Bronchial epithelial cell (primary cell): ENCODE measurements at places on chromosomes 7 and 10. TPM values are rescaled to one million over a fixed set of nuclear protein-coding genes. Genes with fewer than 3 reads are reported as not detected.

- DNase-seq = peak; percentile 70
Measured at GRCh38 chr10:78706256-78706655, 362.5 kb upstream of the ZMIZ1 start.

GRCh38 chr7:73308074-73308664 is 457 bp downstream of the NSUN5 start:
- DNase-seq = peak; percentile 10

- no peak for DNase-seq
Measured at GRCh38 chr10:62584731-62585130, 210.6 kb downstream of the ZNF365 start.

DNA sequence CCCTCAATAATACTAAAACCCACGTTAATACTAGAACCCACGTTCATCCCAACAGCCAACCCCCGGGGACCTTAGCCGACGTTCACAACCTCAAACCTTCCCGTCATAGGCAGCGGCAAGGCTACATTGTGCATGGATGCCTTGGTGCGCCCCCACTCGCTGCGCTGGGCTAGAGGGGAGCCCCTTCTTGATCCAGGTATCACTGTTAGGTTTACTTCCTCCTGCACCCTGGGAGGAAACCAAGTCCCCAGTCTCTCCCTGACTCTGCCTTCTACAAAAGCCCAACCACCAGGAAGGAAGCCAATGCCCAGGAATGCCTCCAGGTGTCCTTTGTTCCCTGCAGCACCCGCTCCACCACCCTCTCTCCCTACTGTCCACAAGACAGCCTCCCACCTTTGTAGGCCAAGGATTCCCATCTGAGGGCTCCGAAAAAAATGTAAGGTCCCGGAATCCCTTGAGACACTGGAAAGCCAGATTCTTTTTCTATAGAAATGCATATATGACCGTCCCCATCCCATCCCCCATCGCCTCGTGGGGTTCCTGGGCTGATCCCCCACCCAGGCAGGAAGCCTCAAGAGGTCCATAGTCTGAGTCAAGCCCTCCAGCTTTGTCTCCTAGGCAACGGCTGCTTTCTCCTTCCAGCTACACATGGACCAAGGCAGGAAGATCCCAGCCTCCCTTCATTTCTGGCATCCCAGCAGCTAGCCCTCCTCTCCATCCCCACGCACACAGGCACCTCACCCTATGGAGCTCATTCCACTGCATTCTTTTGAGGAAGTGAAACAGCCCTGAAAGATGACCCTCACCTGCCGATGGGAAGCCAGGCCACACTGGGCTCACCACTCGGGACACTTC is 25.2 kb downstream of the CTBP2 start:
- no peak for DNase-seq

DNA sequence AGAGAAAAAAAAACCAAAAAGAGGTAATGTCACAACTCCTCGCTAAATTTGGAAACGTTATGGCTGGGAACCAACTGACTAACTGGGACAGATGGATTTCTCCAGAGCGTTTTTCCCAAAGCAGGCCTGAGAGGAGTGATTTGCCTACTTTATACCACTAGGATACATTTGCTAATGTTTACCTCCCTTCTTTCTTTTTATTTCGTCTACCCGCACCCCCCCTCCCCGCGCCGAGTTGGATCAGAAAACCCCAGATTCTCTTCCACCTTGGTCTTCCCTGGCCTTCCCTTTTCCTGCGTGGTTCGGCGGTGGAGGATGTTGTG is 7.2 kb downstream of the CPA2 start:
- no peak for DNase-seq

- peak; percentile 17 for DNase-seq
Measured at GRCh38 chr7:111919631-111920179, 286.5 kb downstream of the DOCK4 start.

GRCh38 chr10:10279906-10280305 is 737.8 kb upstream of the CELF2 start:
- DNase-seq = no peak

DNA sequence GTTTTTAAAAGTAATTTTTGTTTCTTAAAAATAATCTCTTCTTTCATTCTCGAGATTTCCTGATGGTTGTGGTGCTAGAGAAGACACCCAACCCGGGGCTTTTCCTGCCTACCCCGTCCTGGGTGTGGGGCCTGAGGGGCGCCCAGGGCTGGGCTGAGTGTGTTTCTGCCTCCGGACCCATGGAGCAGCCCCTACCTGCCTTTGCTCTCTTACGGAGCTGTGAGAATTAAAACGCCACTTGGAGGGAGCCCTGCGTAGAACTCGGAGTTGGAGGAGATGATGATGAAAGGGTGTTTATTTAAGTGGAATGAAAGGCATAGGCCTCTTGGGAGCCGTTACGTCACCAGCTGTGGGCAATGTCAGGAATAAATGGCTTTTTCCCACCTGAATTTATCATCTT is 261.8 kb upstream of the SHH start:
- DNase-seq = no peak

DNA sequence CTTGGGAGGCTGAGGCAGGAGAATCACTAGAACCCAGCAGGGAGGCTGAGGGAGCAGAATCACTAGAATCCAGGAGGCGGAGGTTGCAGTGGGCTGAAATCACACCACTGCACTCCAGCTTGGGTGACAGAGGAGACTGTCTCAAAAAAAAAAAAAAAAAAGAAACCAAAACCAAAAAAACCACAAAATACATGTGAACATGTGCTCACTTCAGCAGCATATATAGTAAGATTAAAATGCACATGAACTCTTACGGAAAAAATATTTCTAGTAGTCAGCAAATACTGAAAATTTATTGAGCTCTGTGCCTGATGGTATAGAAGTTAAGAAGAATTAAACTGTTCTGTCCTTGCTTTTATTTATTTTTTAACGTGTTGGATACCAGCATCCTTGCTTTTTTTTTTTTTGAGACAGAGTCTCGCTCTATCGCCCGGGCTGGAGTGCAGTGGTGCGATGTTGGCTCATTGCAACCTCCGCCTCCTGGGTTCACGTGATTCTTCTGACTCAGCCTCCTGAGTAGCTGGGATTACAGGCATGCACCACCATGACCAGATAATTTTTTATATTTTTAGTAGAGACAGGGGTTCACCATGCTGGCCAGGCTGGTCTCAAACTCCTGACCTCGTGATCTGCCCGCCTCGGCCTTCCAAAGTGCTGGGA is 9.6 kb upstream of the ZNF487 start:
- DNase-seq = no peak

DNA sequence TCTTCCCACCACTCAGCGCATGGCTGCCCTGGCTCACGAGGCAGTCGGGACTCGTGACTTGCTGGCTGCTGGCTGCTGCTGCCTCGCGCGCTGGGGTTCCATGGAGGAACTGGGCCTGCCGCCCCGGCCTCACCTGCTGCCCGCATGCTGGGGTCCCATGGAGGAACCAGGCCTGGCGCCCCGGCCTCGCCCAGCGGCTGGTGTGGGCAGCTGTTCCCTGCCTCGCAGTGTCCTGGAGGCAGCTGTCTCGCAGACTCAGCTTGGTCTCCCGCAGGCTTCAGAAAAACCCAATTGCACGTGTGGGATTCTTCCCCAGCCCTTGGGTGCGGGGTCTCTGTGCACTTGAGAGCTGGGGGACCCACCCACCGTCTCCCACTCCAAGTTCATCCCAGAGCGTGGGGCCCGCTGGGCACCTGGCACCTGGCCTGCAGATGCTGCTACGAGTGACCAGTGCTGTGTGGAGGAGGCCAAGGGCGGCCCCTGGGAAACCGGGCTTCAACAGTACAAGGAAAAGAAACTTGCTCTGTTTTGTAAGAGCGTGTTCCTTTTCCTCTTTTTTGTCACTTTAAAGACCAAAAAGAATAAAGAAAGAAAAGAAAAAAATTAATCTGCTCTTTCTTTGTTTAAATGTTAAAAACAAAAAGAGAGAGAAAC is 20.4 kb downstream of the PWWP2B start:
- DNase-seq = no peak

DNA sequence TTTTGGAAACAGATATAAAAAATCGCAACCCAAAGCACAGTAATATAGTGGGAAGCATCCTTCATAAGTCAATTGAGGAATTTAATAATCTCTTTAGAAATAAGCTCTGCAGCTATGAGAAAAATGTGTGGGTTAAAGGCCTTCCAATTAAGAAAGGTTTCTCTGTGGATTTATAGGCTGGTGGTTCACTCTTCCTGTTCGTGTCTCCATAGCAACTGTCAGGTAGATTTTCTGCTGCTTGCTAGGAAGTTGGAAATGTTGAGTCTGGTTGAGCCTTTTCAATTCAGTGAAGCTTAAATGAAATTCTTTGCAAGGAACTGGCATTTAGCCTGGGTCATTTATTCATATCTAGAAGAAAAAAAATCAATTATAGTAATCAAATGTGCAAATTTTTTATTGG is 652.8 kb upstream of the CELF2 start:
- DNase-seq = no peak

GRCh38 chr10:126634911-126635310 is 35.6 kb downstream of the C10orf90 start:
- DNase-seq = peak; percentile 21

GRCh38 chr7:50406935-50407334 is 43.2 kb downstream of the FIGNL1 start:
- peak; percentile 5 for DNase-seq

- no peak for DNase-seq
Measured at GRCh38 chr10:71135236-71135635, 77.1 kb upstream of the UNC5B start.

- no peak for DNase-seq
Measured at GRCh38 chr10:24751716-24752115, 28.0 kb upstream of the ARHGAP21 start.

GRCh38 chr7:93284908-93285307 is 52.7 kb downstream of the VPS50 start:
- no peak for DNase-seq

DNA sequence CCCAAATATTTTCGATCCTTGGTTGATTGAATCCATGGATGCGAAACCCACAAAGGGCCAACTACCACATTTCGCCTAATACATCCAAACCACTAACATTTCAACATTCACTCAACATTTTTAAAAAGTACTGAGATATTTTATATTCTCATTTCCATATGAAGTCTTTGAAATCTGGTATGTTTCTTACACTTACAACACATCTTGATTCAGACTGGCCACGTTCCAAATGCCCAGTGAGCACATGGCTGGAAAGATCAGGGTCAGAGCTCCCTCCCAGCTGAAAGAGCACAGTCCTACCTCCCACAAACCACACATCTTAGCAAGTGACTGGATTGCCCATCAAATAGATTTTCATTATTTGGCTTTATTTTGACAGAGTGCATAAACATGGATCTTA is 18.9 kb downstream of the NCAPG2 start:
- DNase-seq = no peak

- no peak for DNase-seq
Measured at GRCh38 chr7:11751807-11752389, 80.1 kb downstream of the THSD7A start.

GRCh38 chr7:129612112-129613015 is 844 bp downstream of the NRF1 start:
- peak; percentile 50 for DNase-seq

- DNase-seq = no peak
Measured at GRCh38 chr10:102499356-102499755, 3.2 kb downstream of the ACTR1A start.

GRCh38 chr10:116836902-116837523 is 12.3 kb upstream of the ENO4 start:
- no peak for DNase-seq

DNA sequence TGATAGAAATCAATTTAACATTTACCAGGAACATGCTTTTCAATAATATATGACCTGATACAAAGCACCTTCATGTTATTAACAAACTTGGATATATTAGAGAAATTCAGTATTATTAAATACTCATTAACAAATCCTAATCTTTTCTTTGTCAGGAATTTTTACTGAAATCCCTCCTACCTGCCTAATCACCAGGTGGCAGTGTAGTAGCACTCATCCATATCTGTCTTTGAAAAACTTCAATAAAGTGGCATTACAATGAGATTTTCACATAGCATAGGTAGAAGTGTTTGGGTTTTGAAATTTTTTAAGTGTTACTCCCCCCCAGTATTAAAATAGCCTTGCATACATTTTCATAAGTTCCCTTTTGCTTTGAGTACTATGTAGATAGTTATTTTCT is 1246.6 kb upstream of the LRRN3 start:
- peak; percentile 43 for DNase-seq

- DNase-seq = peak; percentile 65
Measured at GRCh38 chr10:105146436-105146835, 505.3 kb downstream of the SORCS3 start.

DNA sequence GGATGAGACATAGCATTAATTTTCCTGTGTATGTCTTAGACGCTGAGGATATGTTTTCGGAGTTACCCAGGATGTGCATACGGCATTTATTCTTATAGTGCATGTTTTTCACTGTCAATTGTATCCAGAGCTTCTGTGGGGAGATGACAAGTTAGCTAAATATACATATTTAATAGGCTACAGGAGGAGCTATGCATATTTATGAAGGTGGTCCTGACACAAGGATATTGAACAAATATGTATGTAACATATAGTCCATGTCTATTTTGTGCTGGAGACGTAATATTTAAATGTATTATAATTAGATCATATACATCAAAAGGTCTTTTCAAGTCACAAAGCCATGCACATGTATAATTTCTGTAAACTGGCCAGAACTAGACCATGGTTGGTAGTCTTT is 16.0 kb downstream of the IL6 start:
- DNase-seq = no peak

POLR1F gene
- 12.3 and 21.1 TPM in 2 replicates for total RNA-seq

IPMK gene
- total RNA-seq = 6.3 and 8.3 TPM in 2 replicates

SEC24C gene
- total RNA-seq = 55.0 and 92.4 TPM in 2 replicates

MYH16 gene
- total RNA-seq = 0.26 and 0.53 TPM in 2 replicates

ZNF804B gene
- total RNA-seq = not detected in 2 replicates

SPDYE2 gene
- total RNA-seq = not detected in 2 replicates

SEC31B gene
- 1.6 and 1.7 TPM in 2 replicates for total RNA-seq

ATOH7 gene
- under 0.01 TPM in 1 of 2 replicates, not detected in the other for total RNA-seq

SNCG gene
- 22.3 and 25.5 TPM in 2 replicates for total RNA-seq

OGDHL gene
- 0.26 TPM in 1 of 2 replicates, not detected in the other for total RNA-seq

SLC26A4 gene
- total RNA-seq = 0.53 and 1.3 TPM in 2 replicates

AMPH gene
- total RNA-seq = not detected in 2 replicates

CALML3 gene
- 0.53 and 1.0 TPM in 2 replicates for total RNA-seq

ACTL6B gene
- not detected in 2 replicates for total RNA-seq

AOAH gene
- total RNA-seq = not detected in 2 replicates

AZGP1 gene
- 1.2 and 1.6 TPM in 2 replicates for total RNA-seq

CFAP43 gene
- total RNA-seq = 0.26 and 0.38 TPM in 2 replicates
